ENCODE measurements at places on chromosomes 16 and 17.

- no peak for DNase-seq
Measured at GRCh38 chr16:7355758-7356157, 23.1 kb downstream of the RBFOX1 start.

GRCh38 chr17:2929881-2930533 is 133.4 kb downstream of the OR1D5 start:
- DNase-seq = peak; percentile 55

DNA sequence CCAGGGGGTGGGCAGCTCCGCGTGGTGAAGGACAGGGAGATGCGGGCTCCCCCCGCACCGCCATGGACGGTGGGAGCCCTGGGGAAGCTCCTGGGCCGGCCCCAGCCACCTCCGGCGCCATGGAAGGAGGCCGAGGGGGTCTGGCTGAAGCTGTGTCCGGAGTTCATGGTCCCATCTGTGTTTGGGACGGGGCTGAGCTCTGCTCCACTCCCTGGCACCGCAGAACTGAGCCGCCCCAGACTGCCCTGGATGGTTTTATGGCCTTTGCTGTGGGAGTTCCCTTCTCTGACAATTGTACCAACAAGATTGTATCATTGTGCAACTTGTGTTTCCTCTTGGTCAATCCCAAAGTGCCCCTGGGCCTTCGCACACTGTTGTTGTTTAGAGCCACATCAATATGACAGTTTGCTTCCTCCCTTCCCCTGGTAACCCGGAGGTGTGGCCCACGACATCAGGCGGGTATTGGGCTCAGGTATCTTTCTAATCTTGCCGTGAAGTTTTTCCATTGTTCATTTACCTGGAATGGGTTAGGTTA is 942 bp downstream of the KRT23 start:
- DNase-seq = no peak

DNA sequence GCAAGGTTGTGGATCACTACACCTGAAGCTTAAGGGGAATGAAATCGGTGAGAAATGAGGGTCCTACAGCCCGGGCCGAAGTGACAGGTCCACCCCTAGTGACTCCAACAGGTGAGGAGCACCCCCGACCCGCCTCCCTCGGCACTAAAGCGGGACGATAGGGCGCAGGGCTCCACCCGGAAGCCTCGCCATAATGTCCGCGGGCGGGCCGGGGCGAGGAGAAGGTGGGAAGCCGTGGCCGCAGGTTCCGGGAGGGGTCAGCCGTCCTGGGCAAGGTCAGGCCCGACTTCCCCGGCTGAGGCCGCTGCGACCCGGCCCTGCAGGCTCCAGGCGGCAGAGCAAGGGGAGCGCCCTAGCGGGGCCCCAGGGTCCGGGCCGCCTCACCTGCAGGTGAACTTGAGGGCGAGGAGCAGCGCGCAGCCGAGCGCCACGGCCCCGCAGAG is 543 bp downstream of the TXNDC11 start:
- peak; percentile 20 for DNase-seq

GRCh38 chr17:37430051-37430627 is 23.5 kb downstream of the TADA2A start:
- no peak for DNase-seq

DNA sequence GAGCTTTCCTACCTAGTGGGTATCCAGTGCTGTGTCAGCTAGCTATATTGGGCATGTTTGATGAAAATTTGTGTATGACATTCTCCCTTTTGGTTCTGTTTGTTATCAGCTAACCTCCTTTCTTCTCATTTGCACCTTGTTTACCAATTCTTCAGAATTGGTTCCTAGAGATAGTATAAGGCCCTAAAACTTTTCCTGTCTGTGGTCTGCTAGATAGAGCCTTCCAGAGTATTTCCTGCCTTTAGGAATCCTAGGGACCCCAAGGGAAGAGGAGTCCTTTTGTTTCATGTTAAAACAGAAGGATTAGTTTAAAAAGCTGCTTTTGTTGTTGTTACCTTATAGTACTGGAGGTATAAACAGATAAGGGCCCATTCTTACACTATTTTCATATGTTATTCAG is 11.5 kb downstream of the MAP3K3 start:
- no peak for DNase-seq

DNA sequence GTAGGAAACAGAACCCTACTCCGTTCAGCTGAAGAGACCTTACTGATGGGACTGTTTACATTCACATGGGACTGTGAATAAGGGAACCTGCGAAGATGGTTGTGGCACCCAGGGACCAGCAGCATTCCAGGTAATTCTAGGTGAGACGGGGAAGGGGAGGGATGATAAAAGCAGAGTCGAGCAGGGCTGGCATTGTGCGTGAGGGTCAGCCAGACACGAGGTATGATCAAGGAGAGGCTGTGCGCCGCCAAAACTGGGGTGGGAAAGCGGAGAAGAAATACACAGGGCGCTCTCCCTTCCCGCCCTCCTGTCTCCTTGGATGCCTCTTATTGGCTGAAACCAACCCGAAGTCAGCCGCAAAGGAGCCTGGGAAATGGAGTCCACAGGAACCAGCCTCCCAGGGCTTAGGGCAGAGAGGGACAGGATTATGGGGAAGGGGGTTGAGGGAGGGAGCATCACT is 38.4 kb upstream of the CSNK2A2 start:
- peak; percentile 50 for DNase-seq

- DNase-seq = no peak
Measured at GRCh38 chr17:43327421-43327820, 71.4 kb upstream of the ARL4D start.

DNA sequence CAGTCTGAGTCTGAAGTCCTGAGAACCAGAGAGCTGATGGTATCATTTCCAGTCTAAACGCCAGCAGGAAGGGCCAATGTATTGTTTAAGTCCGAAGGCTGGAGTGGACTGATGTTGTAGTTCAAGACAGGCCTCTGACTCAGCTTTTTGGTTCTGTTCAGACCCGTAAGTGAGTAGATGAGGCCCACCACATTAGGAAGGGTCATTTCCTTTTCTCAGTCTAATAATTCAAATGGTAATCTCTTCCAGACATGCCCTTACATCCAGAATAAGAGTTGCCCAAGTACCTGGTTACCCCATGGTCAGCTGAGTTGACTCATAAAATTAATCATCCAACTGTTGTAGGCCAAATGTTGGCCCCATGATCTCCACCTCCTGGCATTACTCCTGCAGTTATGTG is 442.6 kb upstream of the HSBP1 start:
- no peak for DNase-seq

- no peak for DNase-seq
Measured at GRCh38 chr16:698911-699671, 6.5 kb downstream of the FBXL16 start.

GRCh38 chr16:11165349-11165748 is 90.7 kb downstream of the SOCS1 start:
- no peak for DNase-seq

DNA sequence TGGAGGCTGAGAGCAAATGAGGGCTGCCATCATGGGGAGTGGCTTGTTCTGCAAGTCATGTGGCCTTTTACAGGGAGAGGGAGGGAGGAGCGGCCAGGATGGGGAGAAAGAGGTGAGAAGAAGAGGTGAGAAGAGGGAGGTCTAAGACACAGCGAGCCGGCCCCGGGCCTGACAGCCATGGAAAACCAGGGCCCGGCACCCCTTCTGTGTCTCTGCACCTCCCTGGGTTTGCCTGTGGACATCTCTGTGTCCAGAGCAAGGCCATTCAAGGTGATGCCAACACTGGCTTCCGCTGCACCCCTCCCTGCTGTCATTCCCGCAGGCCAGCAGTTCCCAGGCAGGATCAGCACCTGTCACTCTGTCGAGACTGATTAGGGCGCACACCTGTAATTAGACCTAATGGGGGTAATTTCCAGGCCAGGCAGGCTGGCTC is 75.6 kb downstream of the MGAT5B start:
- no peak for DNase-seq

DNA sequence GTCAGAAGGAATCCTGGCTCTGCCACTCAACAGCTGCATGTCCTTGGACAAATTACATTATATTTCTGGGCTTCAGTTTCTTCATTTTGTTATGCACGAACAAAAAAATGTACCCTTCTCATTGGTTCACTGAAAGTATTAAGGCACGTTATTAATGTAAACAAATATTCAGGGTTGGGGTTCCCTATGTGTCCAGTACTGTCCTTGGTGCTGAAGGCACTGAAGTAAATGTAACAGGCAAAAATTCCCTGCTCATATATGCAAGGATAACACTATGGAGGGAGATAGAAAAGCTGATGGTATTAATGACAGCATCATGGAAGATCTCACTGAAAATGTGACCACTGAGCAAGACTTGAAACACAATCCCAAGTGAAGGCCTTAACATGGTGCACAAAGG is 386.6 kb downstream of the XYLT1 start:
- no peak for DNase-seq

DNA sequence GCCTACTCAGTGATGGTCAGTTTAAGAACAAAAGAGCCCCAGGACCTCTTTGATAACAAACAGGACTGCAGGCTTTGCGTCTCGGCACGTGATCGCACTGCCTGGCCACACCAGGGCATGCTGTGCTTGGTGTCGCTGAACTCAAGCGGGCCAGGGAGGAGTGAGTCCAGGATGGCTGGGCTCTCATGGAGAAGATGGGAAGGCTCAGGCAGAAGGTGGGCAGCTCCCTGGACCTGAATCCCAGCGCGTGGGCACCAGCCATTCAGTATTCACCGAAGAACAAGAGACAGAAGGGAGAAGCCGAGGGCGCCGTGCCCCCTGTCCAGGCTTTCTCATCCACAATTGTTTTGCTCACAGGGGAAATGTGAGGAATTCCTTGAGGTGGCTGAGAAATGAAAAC is 11.9 kb downstream of the KATNB1 start:
- DNase-seq = no peak

DNA sequence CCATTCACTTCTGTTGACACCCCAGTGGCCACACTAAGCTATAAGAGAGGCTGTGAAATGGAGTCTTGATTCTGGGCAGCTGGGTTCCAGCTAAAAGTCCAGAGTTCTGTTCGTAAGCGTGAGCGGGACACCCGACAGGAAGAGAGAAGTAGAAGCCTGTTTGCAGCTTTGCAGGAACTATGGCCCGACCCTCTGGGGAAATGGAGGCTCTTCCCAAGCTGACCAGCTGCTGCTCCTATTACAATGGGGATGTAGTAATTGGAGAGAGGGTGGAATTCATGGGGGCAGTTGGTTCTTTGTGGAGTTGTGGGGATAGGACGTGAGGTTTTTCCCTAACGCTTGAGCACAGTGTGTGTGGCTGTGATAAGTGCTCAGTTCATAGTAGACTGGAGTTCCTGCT is 28.4 kb downstream of the UBALD1 start:
- DNase-seq = no peak

DNA sequence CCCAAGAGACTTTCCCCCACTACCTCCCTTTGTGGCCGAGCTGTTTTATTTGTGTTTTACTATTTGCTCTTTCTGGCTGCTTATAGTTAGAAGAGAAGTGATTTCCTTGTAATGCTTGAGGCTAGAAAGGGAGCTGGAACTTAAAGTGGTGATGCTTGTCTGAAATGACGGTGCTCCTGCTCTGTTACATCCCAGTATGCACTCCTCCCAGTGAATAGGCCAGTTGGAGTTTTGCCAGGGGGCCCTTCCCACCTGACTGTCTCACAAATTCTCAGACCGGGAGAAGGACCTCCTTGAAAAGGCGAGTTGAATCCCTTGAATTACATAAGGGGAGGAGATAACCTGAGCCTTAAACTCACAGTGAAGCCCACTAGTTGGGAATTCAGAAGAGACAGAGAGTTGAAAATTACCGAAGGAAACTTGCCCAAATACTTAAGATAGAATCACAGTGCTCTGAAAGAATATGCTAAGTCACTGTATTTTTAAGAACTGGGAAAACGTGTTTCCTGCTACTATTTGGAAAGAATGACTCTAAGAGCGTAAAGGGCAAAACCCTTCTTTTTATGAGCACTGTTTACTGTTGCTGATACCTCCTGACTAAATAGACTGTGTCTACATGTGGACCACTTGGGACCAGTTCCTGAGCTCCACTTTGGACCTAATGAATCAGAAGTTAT is 84.7 kb upstream of the CLEC3A start:
- DNase-seq = no peak

DNA sequence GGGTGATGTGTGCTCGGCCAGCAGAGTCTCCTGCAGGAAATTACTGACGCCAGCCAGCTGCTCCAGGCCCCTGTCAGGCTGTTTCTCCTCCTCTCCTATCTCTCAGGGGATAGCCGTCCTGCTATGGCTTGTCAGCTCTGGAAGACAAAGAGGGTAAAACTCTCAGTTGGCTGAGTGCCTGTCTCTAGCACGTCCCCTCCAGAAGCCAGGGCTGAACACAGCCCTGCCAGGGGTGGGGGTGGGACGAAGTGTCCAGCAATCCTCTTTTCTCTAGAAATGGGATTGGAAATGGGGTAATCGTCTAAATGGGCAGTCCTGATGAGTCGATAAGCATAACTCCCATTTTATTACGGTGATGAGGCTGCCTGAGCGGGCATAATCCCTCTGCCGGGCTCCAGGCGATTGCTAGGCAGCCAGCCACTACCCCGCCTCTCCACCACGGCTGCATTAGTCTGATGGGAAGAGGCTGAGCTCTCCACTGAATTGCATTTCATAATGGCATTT is 89.1 kb upstream of the GNAO1 start:
- no peak for DNase-seq

DNA sequence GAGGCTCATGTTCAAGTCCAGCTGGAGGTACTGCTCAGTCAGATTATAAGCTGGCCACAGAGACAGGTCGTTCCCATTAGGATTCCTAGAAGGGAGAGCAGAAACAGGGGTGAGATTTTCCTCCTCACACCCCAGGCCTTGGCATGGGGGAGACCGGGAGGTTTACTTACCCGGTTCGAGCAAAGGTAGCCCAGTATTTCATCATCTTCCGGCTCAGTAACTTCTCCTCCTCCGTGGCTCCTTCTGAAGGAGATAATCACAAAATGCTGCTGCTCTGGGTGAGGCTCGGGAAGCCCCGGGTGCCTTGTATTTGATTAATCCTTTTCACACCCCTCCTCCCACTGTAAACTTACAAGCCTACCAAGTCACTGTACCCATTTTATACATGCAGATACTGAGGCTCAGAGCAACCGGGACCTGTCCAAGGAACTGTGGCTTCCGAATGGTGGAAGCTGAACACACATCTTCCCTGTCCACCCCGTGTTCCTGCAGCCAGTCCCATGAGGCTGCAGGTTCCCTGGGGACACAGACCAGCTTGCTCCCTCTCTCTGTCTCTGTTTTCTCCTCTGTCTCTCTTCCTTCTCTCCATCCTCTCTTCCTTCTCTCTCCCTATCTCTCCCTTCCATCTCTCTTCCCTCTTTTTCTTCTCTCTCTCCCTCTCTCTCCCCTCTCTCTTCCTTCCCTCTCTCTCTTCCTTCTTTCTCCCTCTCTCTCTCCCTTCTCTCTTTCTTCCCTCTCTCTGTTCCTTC is 13.9 kb upstream of the CES1 start:
- DNase-seq = no peak

DNA sequence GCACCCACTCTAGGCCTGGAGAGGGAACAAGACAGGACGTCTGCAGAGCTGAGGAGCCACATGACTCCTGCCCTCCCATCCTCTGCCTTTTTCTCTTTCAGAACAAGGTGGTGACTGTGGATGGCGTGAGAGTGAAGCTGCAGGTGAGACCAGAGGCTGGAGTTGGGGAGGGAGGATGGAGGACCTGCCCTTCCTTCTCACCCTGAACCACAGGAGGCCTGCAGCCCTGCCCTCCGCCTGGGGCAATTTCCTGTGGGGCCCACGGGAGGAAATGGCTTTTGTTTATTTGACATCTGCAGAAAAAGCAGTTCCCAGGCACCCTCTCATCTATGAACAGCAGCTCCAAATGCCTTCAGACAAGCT is 5.1 kb downstream of the RAB37 start:
- DNase-seq = no peak

All from hepatic stellate cell (primary cell).